Effector memory CD4-positive, alpha-beta T cell (primary cell): ENCODE measurements at places on chromosomes 3 and 15.
A peak's percentile ranks its signal among the peaks of the same experiment; 100 is the strongest.

DNA sequence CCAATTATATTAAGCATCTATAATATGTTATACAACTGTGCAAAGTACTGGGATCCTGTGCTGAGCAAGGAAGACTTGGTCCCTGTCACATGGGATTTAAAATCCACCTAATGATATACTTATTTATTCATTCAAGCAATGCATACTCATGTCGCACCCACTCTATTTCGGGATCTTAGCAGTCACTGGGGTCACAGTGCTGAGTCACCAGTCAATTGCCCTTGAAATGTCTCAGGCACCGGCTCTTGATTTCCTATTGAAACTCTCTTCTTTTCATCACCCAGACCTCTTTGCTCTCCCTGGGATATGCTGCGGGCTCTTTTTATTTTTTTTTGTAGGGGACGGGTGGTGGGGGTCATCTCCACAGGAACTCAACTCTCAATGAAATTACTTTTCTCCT is 194.5 kb upstream of the GAP43 start:
- DNase-seq, result no peak
- H3K27me3 ChIP-seq, result no peaks in the 10 kb centered on the region
- no peak overlapping the region for H3K27ac ChIP-seq

DNA sequence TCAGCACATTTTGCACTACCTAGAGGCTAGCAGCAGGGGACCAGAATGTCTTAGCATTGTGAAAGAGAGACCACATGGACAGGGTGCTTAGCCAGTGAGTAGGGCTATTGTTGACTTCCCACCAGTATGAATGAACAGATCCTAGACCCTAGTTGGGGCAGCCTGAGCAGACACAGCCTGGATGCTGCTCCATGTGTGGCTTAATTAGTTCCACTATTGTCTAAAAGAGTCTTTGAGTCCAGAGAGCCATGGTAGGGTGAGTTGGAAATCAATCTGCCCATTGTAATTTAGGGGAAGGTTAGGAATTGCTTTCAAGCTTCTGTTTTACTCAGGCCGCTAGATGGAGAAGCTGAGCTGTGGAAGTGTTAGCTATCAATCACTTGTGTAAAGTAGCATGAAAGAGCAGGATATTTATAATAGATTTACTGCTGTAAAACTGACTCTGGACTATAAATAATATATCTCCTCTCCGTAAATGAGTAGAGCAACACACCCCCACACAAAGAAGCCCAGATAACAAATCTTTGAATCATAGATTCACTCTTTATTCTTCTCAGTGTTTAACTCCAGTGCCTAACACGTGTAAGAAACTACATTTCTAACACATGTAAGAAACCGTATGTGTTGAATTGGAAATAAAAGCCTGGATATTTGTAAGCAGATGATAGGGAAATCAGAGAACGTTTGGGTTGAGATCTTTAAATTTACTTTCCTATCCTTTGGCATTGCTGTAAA is 4.1 kb upstream of the GCSAM start:
- H3K4me3 ChIP-seq, result no peak overlapping the region
- peak; percentile 11 for DNase-seq
- no peaks in the 10 kb centered on the region for H3K36me3 ChIP-seq

DNA sequence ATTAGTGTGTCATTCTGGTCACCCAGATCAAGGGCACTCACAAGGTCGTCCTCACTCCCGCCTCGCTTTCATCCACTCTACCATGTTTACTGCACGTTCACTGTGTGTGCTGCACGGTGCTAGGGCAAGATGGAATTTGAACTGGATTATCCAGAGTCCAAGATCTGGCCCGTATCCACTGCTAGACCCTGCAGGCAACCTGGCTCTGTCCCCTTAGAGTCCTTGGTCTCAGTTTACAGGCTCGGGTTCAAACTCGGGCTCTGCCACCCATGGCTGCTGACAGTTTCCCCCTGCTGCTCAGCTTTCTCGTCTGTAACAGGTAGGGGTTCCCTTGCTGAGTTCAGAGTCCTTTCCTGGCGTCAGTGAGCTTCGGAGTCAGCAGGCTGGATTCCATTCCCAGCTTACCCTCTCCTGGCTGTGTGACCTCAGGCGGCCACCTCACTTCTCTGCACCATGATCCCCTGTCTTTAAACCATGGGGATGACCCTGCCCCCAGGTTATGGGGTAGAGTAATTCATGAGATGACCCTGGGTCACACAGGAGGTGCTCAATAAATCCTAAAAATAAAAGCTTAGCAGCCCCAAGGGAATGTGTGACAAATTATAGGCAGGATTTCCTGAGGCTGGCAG is 79.6 kb upstream of the SLC6A6 start:
- no peaks in the 10 kb centered on the region for H3K27me3 ChIP-seq
- H3K27ac ChIP-seq, result no peak overlapping the region
- no peaks in the 10 kb centered on the region for H3K4me1 ChIP-seq
- no peaks in the 10 kb centered on the region for H3K36me3 ChIP-seq
- no peak overlapping the region for H3K4me3 ChIP-seq

- no peaks in the 10 kb centered on the region for H3K4me1 ChIP-seq
- H3K4me3 ChIP-seq, result no peak overlapping the region
- H3K36me3 ChIP-seq, result no peaks in the 10 kb centered on the region
- no peaks in the 10 kb centered on the region for H3K27me3 ChIP-seq
- DNase-seq, result no peak
These were observed 91.7 kb upstream of the PRICKLE2 start for GRCh38 chr3:64316971-64317370.

DNA sequence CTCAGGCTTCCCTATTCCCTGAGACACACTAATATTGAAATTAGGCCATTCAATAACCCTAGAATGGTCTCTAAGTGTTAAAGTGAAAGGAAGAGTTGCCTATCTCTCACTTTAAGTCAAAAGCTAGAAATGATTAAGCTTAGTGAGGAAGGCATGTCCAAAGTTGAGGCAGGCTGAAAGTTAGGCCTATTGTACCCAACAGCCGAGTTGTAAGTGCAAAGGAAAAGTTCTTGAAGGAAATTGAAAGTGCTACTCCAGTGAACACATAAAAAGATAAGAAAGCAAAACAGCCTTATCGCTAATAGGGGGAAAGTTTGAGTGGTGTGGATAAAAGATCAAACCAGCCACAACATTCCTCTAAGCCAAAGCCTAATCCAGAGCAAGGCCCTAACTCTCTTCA is 117.9 kb upstream of the SPATA12 start:
- H3K36me3 ChIP-seq, result no peaks in the 10 kb centered on the region
- no peaks in the 10 kb centered on the region for H3K4me1 ChIP-seq
- peak overlapping the region; percentile 23 for H3K4me3 ChIP-seq

GRCh38 chr15:70879401-70879800 is 12.8 kb downstream of the THAP10 start:
- no peaks in the 10 kb centered on the region for H3K27me3 ChIP-seq
- DNase-seq, result no peak
- H3K27ac ChIP-seq, result no peak overlapping the region
- H3K4me1 ChIP-seq, result no peaks in the 10 kb centered on the region

- H3K27ac ChIP-seq, result no peak overlapping the region
- no peak for DNase-seq
- no peaks in the 10 kb centered on the region for H3K27me3 ChIP-seq
- H3K4me1 ChIP-seq, result no peaks in the 10 kb centered on the region
These were observed 344.6 kb upstream of the NECTIN3 start for GRCh38 chr3:110727056-110727455.

- H3K4me3 ChIP-seq, result no peak overlapping the region
- H3K27me3 ChIP-seq, result no peaks in the 10 kb centered on the region
- no peak overlapping the region for H3K27ac ChIP-seq
- H3K36me3 ChIP-seq, result no peaks in the 10 kb centered on the region
- DNase-seq, result no peak
- no peaks in the 10 kb centered on the region for H3K4me1 ChIP-seq
These were observed 63.2 kb downstream of the TMEM266 start for GRCh38 chr15:76123031-76123430.

DNA sequence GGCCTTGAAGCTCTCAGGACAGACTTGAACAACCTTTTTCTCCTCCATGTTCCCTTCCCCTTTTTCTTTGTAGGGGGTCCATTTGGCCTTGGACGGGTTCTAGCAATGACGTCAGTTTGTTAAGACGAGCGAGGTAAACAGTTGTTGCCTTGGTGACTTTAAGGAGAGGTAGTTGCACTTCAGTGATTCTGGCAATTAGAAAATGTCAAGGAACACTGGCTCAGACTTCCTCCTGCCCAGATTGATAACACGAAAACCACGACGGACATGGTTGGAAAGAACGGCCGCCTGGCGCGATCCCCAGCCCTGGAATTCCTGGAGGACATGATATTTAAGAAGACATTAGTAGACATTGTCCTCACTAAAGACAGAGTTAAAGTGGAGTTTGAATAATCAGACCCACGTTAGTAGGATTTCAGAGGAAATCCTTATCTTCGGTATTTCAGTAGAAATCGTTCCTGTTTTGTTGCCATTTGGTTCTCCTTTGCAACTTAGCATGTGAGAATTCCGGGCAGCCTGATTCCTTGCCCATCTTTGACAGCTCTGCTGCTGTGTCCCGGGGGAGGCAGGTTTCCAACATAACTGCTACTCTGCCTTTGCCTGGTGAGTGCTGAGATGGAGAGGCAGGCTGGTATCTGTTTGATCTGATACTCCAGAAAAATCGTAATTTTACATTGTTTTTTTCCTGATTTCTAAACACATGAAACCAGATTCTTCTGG is 87.3 kb downstream of the ST6GAL1 start:
- peaks cover 18% of the 10 kb centered on the region for H3K4me1 ChIP-seq
- DNase-seq, result no peak
- H3K4me3 ChIP-seq, result no peak overlapping the region
- peaks cover 11% of the 10 kb centered on the region for H3K36me3 ChIP-seq
- no peaks in the 10 kb centered on the region for H3K27me3 ChIP-seq

GRCh38 chr15:36331531-36332275 is 247.7 kb upstream of the CDIN1 start:
- no peak for DNase-seq
- no peaks in the 10 kb centered on the region for H3K36me3 ChIP-seq
- H3K4me3 ChIP-seq, result no peak overlapping the region
- H3K4me1 ChIP-seq, result no peaks in the 10 kb centered on the region

GRCh38 chr3:13651775-13652428 is 103.0 kb downstream of the FBLN2 start:
- H3K27ac ChIP-seq, result no peak overlapping the region
- H3K4me3 ChIP-seq, result no peak overlapping the region
- H3K27me3 ChIP-seq, result peaks cover 3% of the 10 kb centered on the region
- no peaks in the 10 kb centered on the region for H3K36me3 ChIP-seq

- H3K27me3 ChIP-seq, result no peaks in the 10 kb centered on the region
- H3K27ac ChIP-seq, result no peak overlapping the region
- H3K4me3 ChIP-seq, result no peak overlapping the region
- no peaks in the 10 kb centered on the region for H3K4me1 ChIP-seq
These were observed 17.5 kb upstream of the CPNE9 start for GRCh38 chr3:9686050-9686550.

DNA sequence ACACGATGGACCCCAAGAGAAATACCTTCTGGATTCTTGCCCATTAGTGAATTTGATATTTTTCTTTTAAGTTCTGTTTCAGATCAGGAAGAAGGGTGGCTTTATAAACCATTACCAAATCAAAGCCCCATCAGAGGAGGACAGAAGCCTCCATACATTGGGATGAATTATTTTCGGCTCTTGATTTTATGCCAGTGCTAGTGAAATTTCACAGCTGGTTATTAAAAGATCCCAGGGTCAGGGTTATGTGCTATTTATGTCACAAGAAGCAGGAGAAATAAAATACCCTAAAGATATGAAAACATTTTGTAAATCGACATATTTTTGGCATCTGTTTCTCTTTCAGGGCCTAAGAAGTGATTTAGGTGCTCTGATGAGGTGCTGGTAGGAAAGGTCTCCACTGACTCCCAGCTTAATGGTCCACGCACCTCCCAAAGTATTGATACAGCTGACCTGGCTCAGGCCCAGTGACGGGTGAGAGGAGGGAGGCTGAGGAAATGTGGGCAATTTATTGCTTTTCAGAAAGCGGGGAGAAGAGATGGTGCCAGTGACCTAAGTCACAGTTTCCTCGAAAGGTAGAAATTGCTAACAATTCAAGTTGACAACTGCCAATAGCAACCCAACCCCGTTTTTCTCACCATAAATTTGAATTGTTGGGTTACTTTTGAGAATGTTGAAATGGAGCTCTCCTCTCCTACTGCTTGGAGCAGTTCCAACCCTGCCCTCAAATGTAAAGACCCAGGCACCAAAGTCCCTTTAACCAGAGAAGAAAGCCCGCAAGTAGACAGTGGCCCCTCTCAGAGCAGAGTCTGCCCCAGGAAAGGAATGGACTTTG is 315.6 kb upstream of the NR2E3 start:
- no peak overlapping the region for H3K27ac ChIP-seq
- no peaks in the 10 kb centered on the region for H3K4me1 ChIP-seq
- H3K36me3 ChIP-seq, result no peaks in the 10 kb centered on the region
- H3K27me3 ChIP-seq, result no peaks in the 10 kb centered on the region
- H3K4me3 ChIP-seq, result no peak overlapping the region

DNA sequence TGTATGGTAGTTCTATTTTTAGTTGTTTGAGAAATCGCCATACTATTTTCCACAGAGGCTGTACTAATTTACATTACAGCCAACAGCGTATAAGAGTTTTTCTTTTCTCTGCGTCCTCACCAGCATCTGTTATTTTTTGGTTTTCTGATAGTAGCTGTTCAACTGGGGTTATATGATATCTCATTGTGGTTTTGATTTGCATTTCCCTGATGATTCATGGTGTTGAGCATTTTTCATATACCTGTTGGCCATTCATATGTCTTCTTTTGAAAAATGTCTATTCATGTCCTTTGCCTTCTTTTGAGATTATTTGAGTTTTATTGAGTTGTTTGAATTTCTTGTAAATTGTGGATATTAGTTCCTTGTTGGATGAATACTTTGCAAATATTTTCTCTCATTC is 114.6 kb downstream of the LRRK1 start:
- DNase-seq, result no peak
- peaks cover 4% of the 10 kb centered on the region for H3K27me3 ChIP-seq
- no peak overlapping the region for H3K4me3 ChIP-seq
- no peaks in the 10 kb centered on the region for H3K4me1 ChIP-seq
- H3K36me3 ChIP-seq, result no peaks in the 10 kb centered on the region
- no peak overlapping the region for H3K27ac ChIP-seq

DNA sequence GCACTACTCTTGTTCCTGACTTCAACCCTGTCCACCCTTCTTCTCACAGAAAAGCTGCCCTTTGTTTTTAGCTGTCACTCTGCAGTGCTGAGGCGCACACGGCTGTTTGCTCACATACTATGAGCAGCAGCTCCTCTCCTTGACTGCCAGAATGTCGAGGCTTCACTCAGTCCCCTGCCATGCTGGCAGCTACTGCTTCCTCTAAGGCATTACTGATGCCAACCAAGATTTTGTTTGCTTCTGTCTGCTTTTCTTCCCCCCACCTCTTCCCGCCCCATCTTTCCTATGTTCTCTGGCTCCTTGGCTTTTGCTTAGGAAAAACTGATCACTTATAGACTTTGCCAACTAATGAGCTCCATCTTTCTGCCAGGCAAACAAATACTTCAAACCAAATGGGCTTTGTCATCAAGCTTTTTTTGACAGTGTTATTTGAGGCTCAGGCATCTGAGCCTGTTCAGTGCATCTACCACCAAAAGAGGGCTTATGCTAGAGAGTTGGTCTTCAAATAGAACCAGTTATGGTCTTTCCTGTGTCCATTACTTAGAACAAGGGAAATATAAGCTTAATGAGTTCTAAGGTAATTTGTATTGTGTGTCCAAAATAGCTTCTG is 81.0 kb downstream of the FBXL2 start:
- no peaks in the 10 kb centered on the region for H3K4me1 ChIP-seq
- no peak for DNase-seq
- H3K27ac ChIP-seq, result no peak overlapping the region
- no peak overlapping the region for H3K4me3 ChIP-seq
- no peaks in the 10 kb centered on the region for H3K27me3 ChIP-seq
